ENCODE measurements at places on chromosomes 7 and 10.

GRCh38 chr7:39510864-39511354 lies 55.3 kb upstream of the YAE1 start:
- peak; percentile 66 for DNase-seq

DNA sequence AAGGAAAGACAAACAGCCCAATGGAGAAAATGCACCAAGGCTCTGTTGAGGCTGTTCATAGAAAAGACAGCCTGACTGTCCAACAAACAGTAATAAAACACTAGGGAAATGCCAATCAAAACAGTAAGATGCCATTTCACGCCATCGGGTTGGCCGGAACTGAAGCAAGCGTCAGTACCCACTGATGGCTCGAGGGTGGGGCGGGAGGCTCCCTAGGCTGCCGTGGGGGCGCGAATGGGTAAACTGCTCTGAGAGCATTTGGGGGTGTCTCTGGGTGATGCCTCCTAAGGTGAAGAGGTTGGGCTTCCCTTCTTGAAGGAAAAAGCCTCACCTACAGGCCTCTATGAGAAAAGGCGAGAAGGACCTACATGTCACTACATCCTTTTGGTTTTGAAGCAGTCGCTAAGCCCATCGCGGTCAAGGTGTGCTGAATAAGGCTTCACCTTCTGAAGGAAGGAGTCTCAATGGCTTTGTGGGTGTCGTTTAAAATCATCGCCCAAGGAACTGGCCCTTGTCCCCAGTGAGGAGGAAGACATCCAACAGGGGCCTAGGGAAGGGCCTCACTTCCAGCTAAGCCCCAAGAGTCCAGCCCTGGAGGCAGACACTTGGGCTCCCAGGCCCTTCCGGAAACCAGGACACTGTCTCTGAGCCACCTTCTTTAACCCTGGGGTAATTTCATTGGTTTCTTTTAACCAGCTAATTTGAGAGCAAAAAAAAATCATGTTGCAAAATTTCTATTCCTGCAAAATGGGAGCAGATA lies 98.5 kb upstream of the PPP2R2D start:
- no peak for DNase-seq

DNA sequence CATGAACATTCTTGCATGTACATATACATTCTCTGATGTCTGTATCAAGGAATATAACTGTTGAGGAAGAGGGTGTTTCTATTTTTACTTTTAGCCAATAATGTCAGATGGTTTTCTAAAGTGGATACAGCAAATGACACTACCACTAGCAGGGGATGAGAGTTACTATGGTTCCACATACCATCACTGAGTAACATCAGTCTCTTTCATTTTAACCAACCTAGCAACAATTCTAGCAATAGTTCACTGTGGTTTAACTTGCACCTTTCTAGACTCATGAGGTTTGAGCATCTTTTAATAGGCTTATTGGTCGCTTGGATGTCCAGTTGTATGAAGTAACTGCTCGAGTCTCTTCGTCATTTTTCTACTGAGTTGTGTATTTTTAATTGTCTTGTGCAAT lies 68.5 kb upstream of the ZNF746 start:
- no peak for DNase-seq

- DNase-seq, result peak; percentile 70
These were observed 28.8 kb downstream of the PTPN12 start for GRCh38 chr7:77565917-77566316.

- DNase-seq, result no peak
These were observed 259.1 kb upstream of the MINDY3 start for GRCh38 chr10:16119445-16119844.

GRCh38 chr10:105769248-105770184 lies 1128.4 kb downstream of the SORCS3 start:
- no peak for DNase-seq

GRCh38 chr7:145152589-145152988 lies 316.7 kb upstream of the TPK1 start:
- DNase-seq, result no peak

DNA sequence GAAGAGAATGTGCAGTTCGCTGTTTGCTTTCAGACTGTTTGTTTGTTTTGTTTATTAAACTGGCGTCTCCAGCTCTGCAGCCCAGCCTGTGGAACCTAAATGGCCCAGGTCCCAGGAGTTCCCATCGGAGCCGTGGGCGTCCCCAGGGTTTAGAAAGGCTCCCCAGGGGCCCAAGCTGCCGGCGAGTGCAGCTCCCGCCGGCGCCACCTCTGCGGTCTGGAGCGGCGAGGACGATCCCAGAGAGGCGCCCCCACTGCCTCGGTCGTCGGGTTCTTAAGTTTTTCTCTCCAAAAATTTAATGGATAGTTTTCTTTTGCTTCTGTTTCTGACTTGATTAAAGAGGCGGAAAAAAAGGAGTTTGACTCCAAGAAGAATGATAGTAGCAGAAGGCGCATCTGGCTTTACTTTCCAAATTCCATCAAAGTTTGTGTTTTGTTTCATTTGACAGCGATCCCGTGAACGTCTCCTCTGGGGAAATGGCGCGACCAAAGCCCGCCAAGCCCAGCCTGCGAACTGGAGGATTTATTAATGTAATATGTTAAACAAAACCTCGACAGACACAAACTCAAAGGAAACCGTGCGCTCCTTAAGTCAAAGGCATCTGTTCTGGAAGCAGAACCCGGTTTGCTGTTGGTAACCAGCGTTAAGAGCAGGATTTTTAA lies 718 bp upstream of the FZD1 start:
- peak; percentile 45 for DNase-seq

DNA sequence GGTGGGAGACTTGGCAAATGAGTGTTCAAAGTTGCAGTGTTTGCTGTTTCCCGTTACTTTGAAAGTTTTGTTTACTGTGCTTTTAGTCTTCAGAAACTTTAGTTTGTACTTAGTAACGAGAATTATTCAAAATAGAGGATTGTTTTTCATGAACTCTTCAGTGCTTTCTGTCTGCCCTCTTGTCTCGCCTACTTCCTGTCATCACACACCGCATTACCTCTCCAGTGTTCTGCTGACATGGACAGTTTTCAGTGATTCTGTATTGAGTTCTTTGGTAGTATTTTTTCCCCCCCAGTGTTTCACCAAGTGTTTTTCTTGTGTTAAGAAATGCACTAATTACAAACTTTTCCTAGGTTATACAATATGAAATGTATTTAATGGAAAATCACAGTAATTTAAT lies 207.0 kb downstream of the MLLT10 start:
- no peak for DNase-seq

DNA sequence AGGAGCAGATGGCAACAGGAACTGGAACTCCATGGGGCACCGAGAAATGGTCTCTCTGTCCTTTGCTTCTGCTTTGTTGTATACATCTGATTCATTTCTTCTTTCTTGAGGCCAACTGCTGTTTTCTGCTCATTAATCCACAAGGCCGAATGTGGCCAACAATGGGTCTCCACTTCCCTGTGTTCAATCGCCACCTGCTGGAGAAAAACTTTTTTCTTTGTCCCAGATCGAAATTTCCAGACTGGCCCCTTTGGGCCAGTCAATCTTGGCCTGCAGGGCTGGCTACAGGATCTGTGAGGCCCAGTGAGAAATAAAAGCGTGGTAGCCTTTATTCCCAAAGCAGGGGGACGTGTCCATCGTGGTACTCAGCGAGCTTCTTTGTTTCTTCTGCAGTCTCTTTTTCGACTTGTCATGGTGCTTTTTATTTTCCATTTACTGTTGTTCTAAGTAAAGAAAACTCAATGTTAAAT lies 58.8 kb downstream of the PARP12 start:
- peak; percentile 61 for DNase-seq

DNA sequence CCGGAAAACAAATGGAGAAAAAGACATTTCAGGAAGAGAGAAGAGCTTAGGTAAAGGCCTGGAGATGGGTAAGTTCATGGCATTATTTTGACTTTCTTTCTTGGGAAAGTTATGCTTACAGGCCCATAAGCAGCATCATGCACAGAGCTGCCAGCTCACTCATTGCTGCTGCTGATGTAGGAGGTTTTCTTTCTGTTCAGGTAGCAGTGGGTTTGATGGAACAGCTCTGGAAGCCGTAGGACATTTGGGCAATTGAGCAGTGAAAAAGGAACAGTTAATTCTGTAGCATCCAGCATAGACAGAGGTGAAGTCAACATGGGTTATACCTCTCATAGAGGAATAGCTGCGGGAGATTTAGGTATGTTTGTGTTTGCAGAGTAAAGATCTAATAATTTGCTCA lies 3.3 kb downstream of the CHN2 start:
- DNase-seq, result no peak

- DNase-seq, result peak; percentile 56
These were observed 814 bp downstream of the RUFY2 start for GRCh38 chr10:68406111-68406814.

GRCh38 chr7:126803060-126803665 lies 449.6 kb downstream of the GRM8 start:
- peak; percentile 53 for DNase-seq

GRCh38 chr7:150660939-150661613 lies 24.4 kb upstream of the GIMAP2 start:
- DNase-seq, result no peak

GRCh38 chr7:43501870-43502269 lies 81.0 kb upstream of the STK17A start:
- DNase-seq, result peak; percentile 88

DNA sequence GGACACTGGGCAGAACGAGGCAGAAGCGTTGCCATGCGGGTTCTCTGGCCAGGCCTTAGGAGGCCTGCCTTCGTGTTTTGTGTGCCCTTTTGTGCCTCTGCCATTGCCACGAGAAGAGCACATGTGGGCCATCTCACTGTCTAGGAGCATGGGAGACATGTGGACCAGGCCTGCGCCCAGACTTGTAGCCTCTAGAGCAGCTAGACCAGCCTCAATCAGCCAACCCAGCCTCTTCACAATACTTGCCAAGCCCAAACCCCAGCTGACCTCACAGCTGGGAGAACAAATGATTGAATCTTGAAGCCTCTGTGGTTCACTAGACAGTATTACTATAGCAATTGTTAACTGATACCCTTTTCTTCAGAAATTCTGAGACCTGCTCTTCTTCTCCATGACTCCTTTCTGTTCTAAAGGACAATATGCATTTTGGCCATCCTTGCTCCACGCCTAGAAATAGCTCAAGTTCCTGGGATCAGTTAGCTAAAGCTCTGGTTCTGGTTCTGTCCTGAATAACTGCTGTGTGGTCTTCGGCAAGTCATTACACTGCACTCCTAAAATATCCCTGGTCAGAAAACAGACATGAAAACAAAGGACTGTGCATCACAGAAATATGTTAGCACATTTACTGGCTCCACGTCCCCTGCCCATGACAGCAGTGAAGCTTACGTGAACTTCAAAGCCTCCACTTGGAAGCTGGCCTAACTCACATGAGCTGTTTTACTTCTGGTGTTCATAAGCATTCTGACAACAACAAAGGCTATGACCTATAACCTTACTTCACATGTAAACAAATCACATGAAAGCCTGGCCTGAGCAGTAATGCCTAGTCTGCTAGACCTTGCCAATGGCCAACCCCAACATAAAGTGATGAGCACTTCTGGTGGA lies 72.3 kb upstream of the MKRN1 start:
- no peak for DNase-seq

- no peak for DNase-seq
These were observed 32.1 kb downstream of the MRPL32 start for GRCh38 chr7:42964293-42964692.

- no peak for DNase-seq
These were observed 666.7 kb downstream of the KCNMA1 start for GRCh38 chr10:76970711-76971519.

DNA sequence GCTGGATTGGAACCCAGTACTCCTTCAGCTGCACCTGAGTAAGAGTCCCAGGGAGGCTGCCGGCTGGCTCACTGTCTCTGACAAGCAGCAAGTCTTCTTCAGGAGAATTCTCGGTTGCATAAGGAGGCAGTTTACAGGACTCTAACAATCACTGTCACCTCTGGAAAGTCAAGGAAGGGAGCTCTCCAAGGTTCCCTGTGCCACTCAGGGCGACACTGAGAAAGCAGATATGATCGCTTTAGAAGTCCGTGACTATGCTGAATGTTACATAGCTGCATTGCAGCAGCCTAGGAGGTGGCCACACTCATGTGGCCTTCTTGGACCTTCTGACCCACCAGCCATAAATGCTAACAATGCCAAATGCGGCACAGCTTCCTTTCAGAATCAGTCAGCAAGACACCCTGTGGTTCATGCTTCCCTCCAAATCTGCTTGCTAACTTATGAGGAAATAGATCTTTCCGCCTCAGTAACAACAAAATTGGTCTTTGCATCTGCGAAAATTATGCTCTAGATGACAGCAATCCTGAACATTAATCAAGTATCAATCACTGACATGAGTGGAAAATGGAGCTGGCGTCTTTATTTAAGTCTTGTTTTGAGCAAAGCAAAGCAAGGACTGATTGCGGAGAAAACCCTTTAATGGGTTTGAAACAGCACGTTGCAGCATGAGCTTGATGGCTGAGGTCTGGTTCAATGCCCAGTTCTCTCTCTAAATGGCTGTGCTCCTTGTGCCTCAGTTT lies 132.9 kb downstream of the ATXN7L1 start:
- DNase-seq, result no peak

GRCh38 chr7:157800281-157800680 lies 463.5 kb downstream of the DNAJB6 start:
- DNase-seq, result no peak

DNA sequence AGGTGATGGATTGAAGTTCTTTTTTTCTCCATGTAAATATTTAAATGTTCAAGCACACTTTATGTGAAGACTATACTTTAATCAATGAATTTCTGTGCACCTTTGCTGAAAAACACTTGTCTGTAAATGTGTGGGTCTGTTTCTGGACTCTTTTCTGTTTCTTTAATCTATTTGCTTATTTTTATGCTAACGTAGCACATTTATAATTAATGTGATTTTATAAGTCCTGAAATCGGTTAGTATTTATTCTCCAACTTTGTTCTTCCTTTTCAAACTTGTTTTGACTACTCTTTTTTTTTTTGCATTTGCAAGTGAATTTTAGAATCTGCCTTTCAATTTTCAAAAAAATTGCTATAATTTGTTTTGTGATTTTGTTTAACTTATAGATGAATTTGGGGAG lies 334.4 kb downstream of the ATRNL1 start:
- no peak for DNase-seq

GRCh38 chr7:101943889-101944600 lies 126.6 kb downstream of the CUX1 start:
- DNase-seq, result no peak

DNA sequence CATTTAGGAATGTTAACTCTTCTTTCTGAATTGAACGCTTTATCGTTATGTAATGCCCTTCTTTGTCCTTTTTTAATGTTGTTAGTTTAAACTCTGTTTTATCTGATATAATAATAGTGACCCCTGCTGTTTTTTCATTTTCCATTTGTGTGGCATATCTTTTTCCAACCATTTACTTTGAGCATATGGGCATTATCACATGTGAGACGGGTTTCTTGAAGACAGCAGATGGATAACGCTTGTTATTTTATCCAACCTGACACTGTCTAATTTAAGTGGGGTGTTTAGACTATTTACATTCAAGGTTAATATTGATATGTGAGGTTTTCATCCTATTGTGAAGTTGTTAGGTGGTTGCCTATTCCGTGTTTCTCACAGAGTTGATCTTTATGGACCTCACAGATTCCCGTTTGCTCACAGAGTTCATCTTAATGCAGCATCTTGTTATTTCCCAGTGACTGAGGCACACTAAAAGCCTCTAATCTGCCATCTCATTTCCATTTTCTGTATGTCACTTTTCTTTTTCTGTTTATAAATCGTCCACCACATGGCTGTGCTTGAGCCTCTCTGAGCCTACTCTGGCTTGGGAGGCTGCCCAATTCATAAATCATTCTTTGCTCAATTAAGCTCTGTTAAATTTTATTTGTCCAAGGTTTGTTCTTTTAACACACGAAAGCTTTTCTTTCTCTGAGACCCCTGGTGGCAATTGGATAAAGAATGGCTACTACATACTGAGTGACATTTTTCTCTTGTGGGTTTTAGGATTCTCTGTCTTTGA lies 286.2 kb downstream of the HTR7 start:
- peak; percentile 18 for DNase-seq

- DNase-seq, result no peak
These were observed 13.3 kb downstream of the RET start for GRCh38 chr10:43090188-43090587.

Data from fibroblast of skin of right quadriceps (primary cell).